SJSA1 (cell line): ENCODE measurements at places on chromosomes 3 and 15. TPM values are rescaled to one million over a fixed set of nuclear protein-coding genes. Genes with fewer than 3 reads are reported as not detected.

Gene XCR1
- not detected in 2 replicates for total RNA-seq

Gene DUOXA1
- total RNA-seq = not detected in 2 replicates

GRCh38 chr3:34780973-34781372 lies 858.4 kb upstream of the ARPP21 start:
- H3K4me1 ChIP-seq = no peaks in the 10 kb centered on the region
- H3K4me3 ChIP-seq = no peak overlapping the region
- DNase-seq = no peak
- no peaks in the 10 kb centered on the region for H3K27me3 ChIP-seq
- H3K36me3 ChIP-seq = no peaks in the 10 kb centered on the region

Gene GOLGA6L24
- total RNA-seq = not detected in 2 replicates

Gene DNAH12
- not detected in 2 replicates for total RNA-seq
